ENCODE measurements at places on chromosomes 5 and 9.

DNA sequence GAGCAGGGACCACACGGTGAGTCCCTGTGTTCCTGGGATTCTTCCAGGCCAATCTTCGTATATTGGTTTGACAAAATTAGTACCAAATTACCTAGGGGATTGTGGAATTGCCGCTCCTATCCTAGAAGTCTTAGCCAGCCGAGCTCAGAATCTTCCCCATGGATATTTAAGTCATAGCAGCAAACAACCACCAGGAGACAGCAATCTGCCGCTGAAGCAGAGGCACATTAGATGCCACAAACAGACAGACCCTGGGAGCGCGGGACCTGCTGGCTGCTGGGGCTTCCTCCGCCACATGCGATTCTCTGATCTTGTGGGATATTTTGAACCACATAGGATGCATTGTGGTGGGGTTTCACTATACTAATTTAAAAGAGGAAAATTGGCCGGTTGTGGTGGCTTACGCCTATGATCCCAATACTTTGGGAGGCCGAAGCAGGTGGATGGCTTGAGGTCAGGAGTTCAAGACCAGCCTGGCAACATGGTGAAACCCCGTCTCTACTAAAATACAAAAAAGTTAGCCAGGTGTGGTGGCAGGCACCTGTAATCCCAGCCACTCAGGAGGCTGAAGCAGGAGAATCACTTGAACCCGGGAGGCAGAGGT lies 31.7 kb upstream of the ZBTB43 start:
- no peak for DNase-seq

DNA sequence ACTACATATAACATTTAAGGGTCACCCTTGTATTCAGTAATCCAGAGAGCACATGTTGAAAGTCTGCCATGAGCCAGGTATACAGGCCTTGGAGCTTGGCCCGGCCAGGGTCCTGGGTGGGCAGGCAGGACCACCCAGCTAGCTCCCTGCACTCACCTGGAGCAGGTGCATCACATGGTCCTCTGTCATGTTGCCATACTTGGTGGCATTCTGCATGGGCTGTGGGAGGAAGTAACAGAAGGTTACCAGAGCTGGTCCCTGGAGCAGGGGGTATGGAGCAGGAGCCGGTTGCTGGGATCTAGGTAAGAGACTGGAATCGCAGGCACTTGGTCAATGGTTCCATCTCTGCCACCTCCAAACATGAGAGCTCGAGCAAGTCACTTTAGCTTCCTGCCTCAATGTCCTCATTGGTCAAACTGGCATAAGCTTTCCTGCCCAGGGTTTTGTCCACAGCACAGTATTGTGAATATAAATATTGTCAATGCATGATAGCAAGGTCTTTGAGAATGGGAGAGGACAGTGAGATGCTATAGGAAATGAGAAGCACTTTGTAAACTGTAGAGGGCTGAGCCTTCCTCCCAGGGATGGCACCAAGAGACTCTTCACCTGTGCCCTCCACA lies 6.5 kb downstream of the CD74 start:
- DNase-seq: no peak

GRCh38 chr9:109922617-109923470 lies 142.8 kb downstream of the PALM2AKAP2 start:
- DNase-seq: no peak

- peak; percentile 82 for DNase-seq
Observed at GRCh38 chr5:35319333-35320002, 89.2 kb upstream of the PRLR start.

GRCh38 chr5:101673120-101673519 lies 623.0 kb downstream of the SLCO4C1 start:
- DNase-seq: no peak

- DNase-seq: no peak
Observed at GRCh38 chr9:14869671-14870070, 40.6 kb downstream of the FREM1 start.

DNA sequence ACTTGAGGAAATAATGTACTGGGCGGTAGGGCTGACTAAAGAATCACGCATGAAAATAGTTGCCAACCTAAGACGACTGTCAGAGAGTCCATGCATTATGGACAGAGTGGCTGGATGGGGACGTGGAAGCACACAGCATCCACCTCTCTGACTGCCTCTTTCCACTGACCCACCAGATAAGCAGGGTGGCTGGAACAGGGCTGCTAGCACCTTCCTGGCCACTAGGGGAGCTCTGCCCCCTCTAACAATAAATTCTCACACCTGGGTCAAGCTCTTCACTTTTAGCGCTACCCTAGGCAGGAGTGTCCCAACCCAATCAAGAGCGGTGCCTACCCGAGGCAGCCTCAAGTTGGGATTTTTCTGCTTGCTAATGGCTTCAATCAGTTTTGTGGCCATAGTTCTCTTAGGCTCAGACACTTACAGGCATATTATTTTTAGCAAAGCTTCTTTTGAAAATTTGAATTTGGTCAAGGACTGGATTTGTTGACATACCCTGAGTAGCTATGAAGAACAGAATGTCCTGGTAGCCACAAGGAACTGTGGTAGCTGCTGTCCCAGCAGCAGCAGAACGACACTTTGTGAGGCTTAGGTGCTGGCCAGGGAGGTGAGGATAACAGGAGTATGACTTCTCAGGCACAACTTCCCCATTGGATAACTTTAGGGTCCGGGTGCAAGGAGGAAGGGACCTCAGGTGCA lies 6.9 kb upstream of the TPM2 start:
- peak; percentile 70 for DNase-seq

DNA sequence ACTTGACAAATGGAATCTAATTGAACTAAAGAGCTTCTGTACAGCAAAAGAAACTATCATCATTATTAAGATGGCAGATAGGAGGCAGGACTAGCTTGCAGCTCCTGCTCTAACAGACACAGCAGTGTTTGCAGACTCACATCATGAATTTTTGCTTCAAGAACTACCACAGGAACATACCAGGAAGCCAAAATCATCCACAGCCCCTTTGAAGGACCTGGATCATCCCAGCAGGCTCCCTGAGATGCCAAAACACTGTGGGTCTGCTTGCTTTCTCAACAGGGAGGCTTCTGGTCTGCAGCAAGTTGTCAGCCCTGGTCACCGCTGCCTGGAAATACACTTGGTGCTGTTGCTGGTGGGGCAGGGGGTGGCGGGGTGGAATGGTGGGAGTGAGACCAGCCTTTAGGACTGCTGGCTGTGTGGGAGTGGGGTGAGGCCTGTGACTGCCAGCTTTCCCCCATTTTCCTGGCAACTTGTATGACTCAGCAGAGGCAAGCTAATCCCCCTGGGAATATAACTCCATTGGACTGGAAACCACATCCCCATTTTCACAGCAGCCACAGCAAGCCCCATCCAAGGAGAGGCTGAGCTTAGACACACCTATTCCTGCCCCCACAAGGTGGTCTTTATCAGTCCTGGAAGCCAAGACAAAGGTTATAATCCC lies 533.8 kb upstream of the CYLC2 start:
- DNase-seq: no peak

DNA sequence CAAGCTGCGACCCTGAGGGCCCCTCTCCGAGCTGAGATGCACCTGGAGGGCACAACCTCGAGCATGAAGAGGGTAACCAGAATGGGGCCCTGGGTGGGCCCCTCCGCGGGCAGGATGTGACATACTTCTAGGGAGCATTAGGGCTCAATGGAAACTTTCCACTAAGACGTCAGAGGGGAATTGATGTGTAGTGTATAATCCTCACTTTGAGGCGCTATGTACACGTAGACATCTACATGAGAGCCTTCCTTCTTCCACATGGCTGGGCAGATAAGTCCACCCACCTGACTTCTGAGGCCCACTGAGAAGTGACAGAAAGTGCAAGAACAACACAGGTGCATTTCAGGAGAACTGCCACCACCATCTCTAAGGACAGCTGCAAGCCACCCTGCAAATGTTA lies 61.0 kb downstream of the DAP start:
- DNase-seq: peak; percentile 45

- no peak for DNase-seq
Observed at GRCh38 chr9:97487107-97487506, 14.4 kb upstream of the TMOD1 start.

GRCh38 chr5:10633271-10634049 lies 69.6 kb downstream of the ANKRD33B start:
- DNase-seq: peak; percentile 53

- DNase-seq: no peak
Observed at GRCh38 chr9:13513286-13513685, 233.8 kb upstream of the MPDZ start.

DNA sequence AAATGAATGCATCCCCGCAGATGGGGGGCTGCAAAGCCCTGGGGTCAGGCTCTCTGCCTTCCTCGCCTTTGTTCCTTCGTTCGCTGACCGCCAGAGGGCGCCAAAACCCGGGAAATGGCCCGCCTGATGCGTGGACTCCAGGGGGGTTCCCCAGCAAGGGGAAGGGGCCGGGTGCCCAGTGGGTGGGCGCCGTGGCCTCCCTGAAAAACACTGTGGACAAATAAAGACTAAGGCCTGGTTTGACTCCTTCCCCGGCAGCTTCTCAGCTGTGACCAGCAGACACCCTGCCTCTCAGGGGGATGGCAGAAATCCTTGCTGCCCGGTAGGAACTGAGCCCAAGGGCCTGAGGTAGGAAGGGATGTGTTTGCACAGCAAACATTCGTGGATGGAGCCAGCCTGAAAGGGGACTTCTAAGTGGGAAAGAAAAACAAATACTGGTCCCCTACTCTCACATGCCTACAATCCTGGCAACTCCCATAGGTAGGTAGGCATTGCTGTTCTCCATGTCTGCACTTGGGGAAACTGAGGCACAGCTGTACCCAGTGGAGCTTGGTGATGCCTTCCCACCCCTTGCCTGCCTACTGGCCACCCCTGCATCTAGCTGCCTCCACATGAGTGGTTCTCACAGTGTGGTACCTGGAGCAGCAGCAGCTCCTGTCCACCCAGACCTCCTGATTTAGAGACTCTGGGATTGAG lies 57.7 kb downstream of the DUSP1 start:
- DNase-seq: peak; percentile 64

DNA sequence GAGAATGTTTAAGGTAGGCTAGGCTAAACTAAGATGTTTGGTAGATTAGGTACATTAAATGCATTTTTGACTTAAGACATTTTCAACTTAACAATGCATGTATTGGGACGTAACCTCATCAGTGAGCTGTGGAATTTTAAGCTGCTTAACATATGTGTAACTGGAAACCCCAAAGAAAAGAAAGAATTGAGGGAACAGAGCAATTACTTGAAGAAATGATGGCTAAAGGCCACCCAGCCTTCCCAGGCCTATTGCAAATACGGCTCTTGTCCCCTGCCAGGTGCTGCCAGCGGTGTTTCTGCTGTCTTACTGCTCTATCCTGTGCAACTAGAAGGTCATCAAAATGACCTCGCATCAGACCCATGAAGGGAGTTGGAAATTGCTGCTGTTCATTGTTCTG lies 52.0 kb downstream of the RICTOR start:
- no peak for DNase-seq

- no peak for DNase-seq
Observed at GRCh38 chr5:24135536-24135935, 509.2 kb downstream of the CDH10 start.

DNA sequence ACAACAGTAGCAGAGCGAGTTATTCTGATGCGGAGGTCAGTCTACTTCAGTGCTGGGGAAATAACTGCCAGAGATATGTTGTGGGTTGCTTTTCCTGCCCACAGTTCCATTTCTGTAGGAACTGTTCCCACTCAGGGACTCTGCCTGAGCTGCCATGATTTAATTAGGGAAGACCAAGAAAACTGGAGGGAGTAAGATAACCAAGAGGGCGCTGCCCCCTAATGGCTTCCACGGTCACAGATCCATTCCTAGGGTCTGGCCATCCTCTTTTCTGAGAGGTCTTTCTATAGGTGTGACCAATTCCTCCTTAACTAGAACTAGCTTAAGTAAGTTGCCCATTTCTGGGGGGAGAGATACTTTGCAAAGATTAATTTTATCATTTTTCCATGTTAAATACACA lies 125.9 kb downstream of the APBA1 start:
- DNase-seq: no peak

- no peak for DNase-seq
Observed at GRCh38 chr5:172313915-172314314, 30.4 kb upstream of the UBTD2 start.

DNA sequence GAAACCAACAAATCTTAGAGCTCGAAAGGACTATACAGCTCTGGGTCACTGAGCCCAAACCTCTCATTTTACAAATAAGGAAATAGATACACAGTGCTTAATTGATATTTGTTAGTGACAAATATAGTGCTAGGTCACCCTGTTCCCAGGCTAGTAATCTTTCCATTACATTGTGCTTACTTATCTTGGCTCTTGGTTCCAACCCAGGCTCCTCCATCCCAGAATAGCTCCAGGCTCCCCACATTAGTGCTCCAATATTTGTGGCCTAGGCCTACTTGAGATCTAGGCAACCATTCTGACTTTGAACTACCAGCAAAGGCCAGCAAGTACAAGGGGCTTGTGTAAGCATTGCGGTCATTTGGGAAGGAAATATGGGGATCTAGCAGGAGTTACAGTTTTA lies 21.7 kb upstream of the SUB1 start:
- DNase-seq: no peak

DNA sequence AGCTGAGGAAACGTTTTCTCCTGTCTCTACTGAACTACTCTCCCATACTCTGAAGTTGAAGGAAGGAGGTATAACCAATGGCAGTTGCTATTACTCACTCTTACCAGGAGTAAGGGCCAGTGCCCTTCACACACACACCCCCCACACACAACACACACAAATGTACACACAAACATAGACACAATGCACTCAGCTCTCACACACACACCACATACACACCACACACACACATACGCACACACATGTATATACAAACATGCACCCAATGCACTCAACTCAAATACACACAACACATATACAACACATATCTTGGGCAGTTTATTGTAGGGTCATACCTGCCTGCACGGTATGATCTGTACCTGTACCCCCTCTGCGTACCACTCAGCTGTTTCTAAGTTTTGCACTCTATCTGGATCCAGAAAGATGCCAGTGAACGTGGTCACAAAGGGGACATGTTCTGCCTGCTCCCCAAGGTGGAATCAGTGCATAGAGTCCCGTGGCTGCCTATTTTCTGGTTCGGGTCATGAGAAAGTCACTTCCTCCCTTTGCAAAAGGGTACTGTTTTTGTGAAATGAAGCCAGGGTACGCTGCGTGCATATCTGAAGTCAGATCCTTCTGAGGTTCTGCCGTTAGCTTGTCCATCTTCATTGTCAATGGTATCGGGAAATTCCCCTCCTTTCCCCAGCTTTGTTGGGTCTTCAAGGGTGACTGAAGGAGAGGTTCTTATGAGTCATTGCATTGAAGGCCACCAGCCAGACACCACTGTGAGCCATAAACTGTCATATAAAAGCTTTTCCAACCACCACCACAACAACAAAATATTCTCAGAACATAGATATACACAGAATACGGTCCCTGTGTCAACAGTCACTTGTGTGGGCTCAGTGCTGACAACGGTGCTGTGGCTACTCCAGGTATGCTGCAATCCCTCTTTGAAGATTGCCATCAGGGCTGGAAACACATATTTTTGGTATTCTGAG lies 131.9 kb downstream of the UGCG start:
- no peak for DNase-seq

DNA sequence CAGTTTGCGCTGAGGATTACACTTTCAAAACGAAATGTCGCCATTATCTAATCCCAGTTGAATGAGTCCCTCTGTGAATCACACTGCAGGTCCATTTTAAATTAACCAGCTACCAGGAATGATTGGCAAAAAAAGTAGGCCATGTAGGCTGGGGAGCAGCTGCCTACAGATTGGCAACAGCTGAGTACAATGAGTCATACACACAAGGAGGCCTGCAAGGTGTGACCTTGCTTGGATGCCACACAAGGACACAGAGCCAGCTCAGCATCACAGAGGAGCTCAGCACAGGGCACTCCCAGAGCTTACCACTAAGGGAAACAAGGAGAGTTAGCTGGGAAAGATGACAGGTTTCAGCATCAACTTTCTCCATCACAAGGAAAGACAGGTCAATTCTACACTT lies 12.9 kb downstream of the HAVCR1 start:
- no peak for DNase-seq

All from CD4-positive, alpha-beta T cell treated with Interleukin-4 for 1 hour (primary cell).